Muscle of arm (tissue), 14 donors: ENCODE measurements at places on chromosomes 4 and X. TPM values are rescaled to one million over a fixed set of nuclear protein-coding genes. Genes with fewer than 3 reads are reported as not detected.
A peak's percentile ranks its signal among the peaks of the same experiment; 100 is the strongest.

The WDFY3 gene
- 44.7 TPM for polyA plus RNA-seq

The HTRA3 gene
- 62.6 TPM for polyA plus RNA-seq

GRCh38 chrX:19566359-19567222 is 51.3 kb upstream of the MAP3K15 start:
- peak; percentile 7 for DNase-seq

DNA sequence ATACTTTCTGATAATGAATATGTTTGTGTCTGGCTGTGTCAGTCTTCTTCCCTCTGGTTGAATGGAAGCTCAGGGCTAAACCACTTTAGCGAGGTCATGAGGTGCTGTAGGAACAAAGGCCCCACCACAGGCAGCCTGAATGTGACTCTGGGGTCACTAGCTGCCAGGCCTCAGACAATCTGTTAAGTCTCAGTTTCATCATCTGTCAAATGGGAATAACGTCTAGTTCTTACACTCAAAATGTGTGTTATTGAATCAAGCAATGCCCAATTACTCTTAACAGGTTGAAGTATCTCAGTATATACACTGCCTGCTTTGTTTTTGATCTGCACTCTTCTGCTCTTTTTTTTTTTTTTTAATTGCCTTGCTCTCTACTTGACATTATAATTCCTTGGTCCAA is 148.6 kb downstream of the STK32B start:
- no peak for DNase-seq

DNA sequence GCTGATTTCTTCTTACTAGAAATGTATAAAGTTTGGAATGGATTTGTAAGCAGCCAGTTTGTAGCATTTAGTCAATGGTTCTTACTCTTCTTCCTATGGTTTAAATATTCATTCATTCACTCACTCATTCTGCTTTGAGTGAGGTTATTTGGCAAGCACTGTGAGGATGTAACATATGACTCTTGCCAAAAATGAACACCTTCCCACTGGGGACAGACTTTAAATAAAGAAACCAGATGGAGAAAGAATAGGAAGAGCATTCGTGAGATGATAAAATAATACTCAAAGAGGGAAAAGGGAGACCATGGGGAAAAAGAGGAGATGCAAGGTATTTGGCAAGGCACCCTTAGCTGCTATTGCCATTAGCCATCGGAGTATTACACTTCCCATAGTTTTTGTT is 586.1 kb downstream of the ADGRL3 start:
- peak; percentile 24 for DNase-seq

The UCP1 gene
- polyA plus RNA-seq = not detected

- DNase-seq = no peak
Measured at GRCh38 chrX:3094261-3094660, 53.0 kb downstream of the ARSF start.
